ENCODE measurements at places on chromosomes 11 and 22. TPM values are rescaled to one million over a fixed set of nuclear protein-coding genes. Genes with fewer than 3 reads are reported as not detected.
A peak's percentile ranks its signal among the peaks of the same experiment; 100 is the strongest.

DNA sequence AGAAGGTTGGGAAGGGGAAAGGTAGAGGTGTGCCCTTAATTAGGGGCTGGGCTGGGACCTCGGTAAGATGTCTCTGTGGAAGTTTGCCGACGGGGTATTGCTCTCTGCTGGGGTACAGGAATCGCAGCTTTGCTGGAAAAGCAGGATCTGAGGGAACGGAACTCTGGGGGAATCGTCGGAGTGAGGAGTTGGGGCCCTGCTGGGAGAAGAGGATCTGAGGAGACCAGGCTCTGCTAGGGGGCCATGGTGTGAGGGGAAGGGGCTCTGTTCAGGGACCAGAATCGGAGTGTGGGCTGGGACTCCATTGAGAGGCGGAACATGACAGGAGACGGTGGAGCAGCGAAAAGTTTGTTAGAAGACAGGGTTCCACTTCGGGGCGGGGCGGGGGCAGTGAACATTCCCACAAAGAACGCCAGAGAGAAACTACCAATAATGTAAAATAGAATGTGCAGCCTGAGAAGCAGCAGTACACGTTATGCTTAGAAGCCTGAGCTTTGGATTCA, 456 bp downstream of the AAMDC start:
- DNase-seq, result no peak
- H3K27me3 ChIP-seq, result no peaks in the 10 kb centered on the region
- peak overlapping the region; percentile 97 for H3K4me3 ChIP-seq
- no peaks in the 10 kb centered on the region for H3K36me3 ChIP-seq
- H3K4me1 ChIP-seq, result peaks cover 47% of the 10 kb centered on the region

The OR51B4 gene
- not detected for total RNA-seq

DNA sequence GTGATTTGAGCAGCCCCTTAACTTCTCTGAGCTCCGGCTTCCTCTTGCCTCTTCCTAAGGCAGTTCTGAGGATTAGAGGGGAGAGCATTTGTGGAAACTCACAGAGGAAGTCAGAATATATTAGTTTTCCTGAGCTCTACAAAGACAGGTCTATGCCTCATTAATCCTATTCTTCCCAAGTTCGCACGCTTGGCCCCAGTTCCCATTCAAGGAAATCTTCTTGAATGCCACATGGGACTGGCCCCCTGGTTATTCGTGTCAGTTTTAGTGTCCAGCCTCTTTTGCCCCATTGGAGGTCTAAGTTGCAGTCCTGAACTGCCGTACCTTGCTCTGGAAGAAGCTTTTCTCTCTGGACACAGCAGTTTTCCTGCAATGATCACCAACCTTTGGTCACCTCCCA, 37.6 kb upstream of the ALX4 start:
- no peak overlapping the region for H3K27ac ChIP-seq
- H3K4me1 ChIP-seq, result no peaks in the 10 kb centered on the region
- H3K36me3 ChIP-seq, result no peaks in the 10 kb centered on the region

DNA sequence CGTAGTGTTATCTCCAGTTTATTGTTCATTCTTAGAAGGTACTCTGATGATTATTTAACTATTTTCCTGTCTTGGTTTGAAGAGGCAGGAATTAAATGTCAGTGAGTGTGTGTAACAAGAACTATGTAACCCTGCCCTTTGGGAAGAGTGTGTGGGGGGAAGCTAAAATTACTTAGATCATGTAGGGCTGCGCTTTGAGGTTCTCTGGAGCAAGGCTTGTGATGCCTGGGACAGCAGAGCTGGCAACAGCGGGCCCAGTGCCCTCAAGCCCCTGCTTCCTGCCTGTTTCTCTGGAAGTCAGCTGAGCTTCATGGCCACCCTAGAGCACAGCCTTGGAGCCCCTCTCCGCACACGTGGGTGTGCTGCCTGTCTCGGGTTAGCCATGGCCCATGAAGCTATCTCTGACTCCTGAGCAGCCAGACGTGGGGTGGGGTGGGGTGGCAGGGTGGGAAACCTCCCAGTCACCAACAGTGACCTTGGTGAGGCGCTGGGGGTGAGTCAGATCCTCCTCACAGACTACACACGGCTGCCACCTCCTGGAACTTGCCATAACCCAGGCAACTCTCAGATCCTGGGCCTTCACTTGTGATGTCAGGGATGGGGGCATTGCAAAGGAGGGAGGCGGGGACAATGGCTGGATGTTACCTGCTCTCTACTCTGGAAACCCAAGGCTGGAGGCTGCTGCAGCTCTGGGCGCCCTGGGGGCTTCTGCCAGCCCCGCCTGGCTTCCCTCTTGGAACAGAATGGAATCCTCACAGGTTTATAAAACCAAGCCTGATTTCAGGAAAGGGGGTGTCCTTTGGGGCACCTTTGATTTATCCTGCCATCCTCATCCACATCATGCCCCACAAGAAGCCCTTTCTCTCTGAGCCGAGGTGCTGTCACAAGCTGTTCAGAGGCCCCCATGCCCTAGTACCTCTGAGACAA, 88.6 kb downstream of the SNX19 start:
- peaks cover 6% of the 10 kb centered on the region for H3K4me1 ChIP-seq
- no peak overlapping the region for H3K4me3 ChIP-seq
- no peaks in the 10 kb centered on the region for H3K36me3 ChIP-seq
- H3K27me3 ChIP-seq, result no peaks in the 10 kb centered on the region

GRCh38 chr11:125141686-125142535, 22.6 kb upstream of the PKNOX2 start:
- no peak overlapping the region for H3K4me3 ChIP-seq
- H3K27me3 ChIP-seq, result peaks cover 24% of the 10 kb centered on the region
- H3K27ac ChIP-seq, result no peak overlapping the region
- peak; percentile 65 for DNase-seq

DNA sequence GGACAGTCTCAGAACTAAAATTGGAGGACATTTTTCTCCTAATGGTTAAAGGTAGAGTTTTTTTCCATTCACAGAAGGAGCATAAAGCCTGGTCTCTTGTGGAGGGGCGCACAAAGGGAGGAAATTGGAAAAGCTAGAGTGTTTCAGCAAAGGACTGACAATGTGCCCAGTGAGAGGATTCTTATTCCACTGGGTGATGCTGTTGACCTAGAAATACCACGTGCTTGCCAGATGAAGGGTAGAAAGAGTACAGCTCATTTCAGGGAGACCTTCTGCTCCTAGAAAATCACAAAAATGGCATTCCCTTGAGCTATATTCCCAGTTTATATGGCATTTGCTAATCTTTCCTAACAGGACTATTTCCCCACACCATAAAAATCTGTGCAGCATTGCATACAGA, 21.1 kb downstream of the MS4A6E start:
- DNase-seq, result no peak
- H3K4me3 ChIP-seq, result no peak overlapping the region
- H3K27me3 ChIP-seq, result no peaks in the 10 kb centered on the region
- H3K4me1 ChIP-seq, result no peaks in the 10 kb centered on the region
- H3K27ac ChIP-seq, result no peak overlapping the region
- H3K36me3 ChIP-seq, result no peaks in the 10 kb centered on the region

DNA sequence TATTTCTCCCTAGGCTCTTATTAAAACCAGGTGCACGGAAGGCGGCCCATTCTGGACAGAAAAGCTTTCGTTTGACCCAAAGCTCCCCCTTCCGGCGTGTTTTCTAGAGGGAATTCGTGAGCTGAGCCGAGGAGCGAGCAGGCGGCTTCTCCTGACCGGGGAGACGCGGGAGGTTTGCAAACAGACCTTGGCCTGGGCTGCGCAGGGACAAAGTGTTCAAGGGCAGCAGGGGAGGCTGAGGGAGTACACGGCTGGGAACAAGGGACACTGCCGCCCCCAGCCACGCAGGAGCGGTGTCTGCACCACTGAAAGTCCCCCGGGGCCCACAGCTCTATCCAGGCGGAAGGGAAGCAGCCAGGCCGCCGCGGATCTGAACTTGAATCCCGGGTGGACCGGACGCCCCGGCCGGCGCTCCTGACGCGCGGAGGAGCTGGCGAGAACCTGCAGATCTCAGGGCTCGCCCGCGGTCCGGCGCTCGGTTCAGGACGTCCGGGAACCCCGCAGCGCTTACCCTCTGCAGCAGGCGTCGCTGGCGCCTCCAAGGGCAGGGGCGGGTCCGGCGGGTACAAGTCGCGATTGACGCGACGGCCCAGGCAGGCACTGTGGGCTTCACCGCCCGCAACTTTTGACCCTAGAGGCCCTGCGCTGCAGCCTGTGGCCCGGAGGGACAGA, 101.9 kb downstream of the WT1 start:
- DNase-seq, result peak; percentile 68
- no peak overlapping the region for H3K27ac ChIP-seq
- H3K4me1 ChIP-seq, result peaks cover 5% of the 10 kb centered on the region
- H3K27me3 ChIP-seq, result peaks cover 38% of the 10 kb centered on the region

The SSTR3 gene
- not detected for total RNA-seq

- no peak overlapping the region for H3K27ac ChIP-seq
- H3K4me3 ChIP-seq, result no peak overlapping the region
- H3K4me1 ChIP-seq, result no peaks in the 10 kb centered on the region
Measured at GRCh38 chr11:24298146-24298545, 198.7 kb upstream of the LUZP2 start.

DNA sequence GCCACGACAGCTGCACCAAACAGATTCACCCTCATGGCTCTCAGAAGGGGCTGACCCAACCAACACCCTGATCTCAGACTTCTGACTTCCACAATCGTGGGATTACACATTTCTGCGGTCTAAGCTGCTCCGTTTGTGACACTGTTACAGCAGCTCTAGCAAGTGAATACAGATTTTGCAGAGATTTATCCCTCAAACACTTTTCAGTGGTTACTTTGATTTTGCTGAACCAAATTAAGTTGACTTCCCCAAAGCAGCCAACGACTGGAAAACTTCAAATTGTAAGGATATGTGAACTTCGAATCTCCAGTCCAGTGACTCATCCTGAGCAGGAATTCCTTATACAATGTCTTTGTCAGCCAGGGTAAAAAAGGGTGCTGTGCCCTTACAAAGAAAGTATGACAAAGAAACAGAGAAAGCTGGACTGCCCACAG, 14.8 kb upstream of the INCENP start:
- no peak for DNase-seq
- no peak overlapping the region for H3K4me3 ChIP-seq

- no peak for DNase-seq
- peaks cover 15% of the 10 kb centered on the region for H3K4me1 ChIP-seq
Measured at GRCh38 chr11:45169310-45170072, 23.1 kb downstream of the PRDM11 start.

GRCh38 chr11:94588366-94588942, 21.3 kb downstream of the PIWIL4 start:
- no peaks in the 10 kb centered on the region for H3K27me3 ChIP-seq
- H3K36me3 ChIP-seq, result peaks cover 15% of the 10 kb centered on the region
- DNase-seq, result no peak
- H3K4me3 ChIP-seq, result no peak overlapping the region

DNA sequence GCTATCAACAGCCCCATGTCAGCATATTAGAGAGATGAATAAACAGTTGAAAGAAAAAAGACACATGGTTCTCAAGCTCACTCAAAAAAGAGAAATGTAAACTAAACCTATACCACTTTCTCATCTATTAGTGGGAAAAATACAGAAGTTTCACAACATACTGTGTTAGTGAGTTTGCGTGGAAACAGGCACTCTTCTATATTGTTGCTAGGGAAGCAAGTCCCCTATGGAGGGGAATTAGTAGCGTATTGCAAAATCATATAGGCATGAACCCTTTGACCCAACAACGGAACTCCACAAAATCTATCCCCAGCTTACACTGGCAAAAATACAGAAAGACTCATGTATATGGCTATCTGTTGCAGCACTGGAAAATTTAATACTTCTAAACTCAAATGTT, 14.2 kb upstream of the RFPL2 start:
- H3K4me3 ChIP-seq, result no peak overlapping the region
- H3K27ac ChIP-seq, result no peak overlapping the region
- H3K36me3 ChIP-seq, result no peaks in the 10 kb centered on the region
- H3K27me3 ChIP-seq, result no peaks in the 10 kb centered on the region

DNA sequence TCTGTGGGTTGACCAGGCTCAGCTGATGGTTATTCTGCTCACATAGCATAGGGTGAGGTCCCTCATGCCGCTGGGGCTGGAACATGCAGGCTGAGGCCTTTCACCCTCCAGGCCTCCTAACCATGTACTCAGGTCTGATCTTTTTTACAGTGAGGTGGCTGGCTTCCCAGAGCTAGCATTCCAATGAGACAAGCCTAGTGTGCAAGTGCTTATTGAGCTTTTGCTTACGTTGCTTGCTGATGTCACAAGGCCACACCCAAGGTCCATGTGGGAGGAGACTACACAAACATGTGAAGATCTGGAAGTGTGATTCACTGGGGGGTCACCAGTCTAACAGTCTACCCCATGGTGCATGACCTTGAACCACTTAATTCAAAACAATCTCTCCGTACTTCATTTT, 33.9 kb downstream of the ISX start:
- H3K27ac ChIP-seq, result no peak overlapping the region
- H3K4me1 ChIP-seq, result no peaks in the 10 kb centered on the region
- no peak for DNase-seq
- H3K4me3 ChIP-seq, result no peak overlapping the region

All from lower lobe of right lung (tissue), 2 donors.